BJ (cell line): ENCODE measurements at places on chromosomes 11 and 22.

DNA sequence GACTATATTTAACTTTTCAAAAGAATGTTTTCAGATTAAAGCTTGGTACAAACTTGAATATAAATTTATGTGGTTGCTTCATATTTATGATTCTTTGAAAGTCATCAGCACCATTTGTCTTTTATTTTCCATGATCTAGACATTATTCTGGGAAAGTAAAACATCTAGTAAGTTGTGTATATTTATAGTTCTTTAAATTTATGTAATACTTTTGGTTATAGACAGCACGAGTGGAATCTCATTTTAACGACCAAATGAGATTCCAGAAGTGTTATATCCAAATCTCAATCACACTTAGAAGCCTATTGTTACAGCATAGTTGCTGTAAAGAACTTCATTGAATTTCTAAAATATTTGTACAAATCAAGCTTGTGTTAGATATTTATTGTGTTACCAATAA, 212.3 kb downstream of the DDX10 start:
- no peak for DNase-seq

- DNase-seq: peak; percentile 31
Observed at GRCh38 chr11:6646918-6647679, 8.5 kb downstream of the DCHS1 start.

DNA sequence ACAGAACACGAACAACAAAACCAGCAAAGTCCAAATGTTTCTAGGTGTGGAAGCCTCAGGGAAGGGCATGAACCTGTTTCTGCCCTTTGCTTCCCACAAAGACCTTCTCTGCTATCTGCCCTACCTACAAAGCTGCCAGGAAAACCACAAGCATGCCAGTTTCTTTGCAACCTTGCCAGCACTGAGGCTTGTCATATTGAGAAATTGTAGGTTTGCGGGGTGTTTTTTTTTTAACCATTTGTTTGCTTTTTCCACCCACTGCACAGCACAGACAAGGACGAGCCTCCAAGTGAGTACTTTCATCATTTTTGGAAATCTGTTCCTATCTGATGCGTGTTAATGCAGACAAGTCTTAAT, 12.8 kb downstream of the PARVG start:
- no peak for DNase-seq

DNA sequence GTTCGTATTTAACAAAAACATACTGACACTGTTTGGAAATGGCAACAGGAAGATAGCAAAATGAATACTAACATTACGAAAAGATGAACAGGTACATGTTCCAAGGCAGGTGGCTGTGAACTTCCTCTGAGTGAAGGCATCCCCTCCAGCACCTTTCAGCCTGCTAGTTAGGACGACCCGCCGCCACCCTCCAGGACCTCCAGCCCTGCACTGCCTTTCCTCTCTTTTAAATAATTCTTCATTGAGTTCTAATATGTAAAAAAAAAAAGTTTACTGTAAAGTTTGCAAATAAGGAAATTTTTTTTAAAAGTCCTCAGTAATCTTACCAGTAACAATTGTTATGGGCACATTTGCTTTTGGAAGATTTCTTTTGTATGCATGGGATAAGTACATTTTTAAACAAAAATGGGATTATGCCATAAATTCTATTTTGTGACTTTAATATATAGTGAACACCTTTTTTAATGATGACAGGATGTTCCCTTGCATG, 6.0 kb downstream of the NEAT1 start:
- no peak for DNase-seq
